ENCODE measurements at places on chromosomes 2 and 18. TPM values are rescaled to one million over a fixed set of nuclear protein-coding genes. Genes with fewer than 3 reads are reported as not detected.

DNA sequence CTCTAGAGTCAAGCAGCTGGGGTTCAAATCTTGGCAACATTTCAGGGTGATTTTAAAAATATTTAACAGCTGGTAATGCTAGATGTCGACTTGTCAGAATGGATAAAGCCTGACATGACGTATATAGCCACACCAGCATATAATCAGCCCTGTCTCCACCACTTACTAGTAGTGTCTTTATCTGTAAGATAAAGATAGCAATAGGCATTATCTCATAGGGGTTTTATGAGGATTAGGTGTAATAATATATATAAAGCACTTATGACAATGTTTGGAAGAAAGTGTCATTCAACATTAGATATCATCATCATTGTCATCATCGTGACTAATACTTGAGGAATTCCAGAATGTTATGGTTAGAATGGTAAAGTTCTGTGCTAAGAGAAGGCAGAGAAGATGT is 369.0 kb upstream of the CWC22 start:
- DNase-seq: no peak

DNA sequence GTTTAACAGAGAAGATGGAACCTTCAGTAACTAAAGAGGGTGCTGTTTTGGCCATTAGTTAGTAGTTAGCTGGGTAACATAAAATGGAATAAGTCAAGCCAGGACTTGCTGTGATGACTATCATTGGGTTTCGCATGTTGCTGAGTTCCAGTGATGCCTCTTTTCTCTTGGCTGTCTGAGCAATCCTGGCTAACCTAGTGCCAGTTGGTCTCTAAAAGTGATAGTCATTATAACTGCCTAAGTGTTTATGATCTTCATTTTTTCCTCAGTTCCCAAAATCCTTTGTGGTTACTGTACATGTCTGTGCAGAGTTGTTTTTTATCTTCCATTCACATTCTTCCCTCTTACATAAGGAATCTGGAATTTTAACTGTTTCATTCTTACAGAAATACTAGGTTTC is 33.4 kb downstream of the WDR43 start:
- DNase-seq: no peak

- no peak for DNase-seq
Measured at GRCh38 chr18:31225668-31226067, 63.0 kb upstream of the DSC1 start.

- DNase-seq: no peak
Measured at GRCh38 chr18:31252522-31252921, 65.4 kb upstream of the DSG1 start.

DNA sequence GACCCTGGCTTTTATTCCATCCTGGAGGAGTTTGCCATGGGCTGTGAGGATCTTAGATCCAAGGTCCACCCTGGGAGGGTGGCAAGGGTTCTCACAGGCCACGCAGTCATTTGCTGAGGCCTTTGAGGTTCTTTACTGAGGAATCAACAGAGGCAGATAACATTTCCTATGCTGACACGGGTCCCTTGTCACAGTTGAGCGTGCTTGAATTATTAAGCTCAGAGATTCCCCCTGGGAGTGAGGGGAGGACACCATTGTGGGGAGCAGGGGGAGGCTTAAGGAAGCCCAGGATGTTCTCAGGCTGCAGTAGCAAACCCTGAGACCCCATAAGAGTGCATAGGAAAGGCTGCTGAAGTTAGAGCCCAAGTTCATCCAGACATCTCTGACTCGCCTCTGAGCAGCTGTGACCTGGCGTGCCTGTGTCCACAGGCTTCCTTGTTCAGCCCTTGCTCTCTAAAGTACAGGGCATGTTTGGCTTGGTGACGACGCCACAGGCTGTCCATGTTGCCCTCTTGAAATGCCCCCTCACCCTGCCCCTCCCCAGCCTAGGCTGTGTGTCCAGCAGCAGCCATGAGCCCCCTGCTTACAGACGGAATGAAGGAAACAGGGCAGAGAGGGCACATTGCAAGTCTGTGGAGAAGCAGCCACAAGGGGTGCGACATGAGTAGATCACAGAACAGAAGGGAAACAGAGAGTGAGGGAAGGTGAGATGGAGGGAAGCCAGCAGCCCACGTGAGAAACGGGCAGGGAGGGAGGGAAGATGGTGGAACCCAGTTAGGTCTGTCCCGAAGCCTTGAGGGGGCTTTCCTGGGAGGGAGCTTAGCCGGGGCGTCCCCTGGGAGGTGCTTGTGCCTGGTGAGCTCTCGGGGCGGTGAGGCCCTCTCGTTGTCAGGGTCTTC is 34.0 kb downstream of the NAPG start:
- DNase-seq: no peak

DNA sequence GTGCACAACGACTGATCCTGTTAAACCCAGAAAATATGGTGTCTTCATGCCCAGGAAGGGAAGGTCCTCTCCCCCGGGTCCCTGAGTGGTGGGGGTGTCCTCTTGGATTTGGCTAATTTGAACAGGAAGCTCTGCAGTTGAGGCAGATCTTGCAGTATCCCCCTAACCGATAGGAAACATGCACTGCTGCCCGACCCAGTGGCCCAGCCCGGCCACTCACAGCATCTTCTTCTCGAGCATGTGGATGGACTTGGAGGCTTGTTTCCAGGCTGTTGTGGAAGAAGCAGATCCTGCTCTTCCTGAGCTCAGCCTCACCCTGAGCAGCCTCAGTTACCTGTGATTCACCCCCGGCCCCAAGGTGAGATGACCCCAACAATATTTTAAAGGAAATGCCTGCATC is 46.4 kb upstream of the ASB1 start:
- no peak for DNase-seq

GRCh38 chr2:173216668-173217067 is 138.0 kb upstream of the CDCA7 start:
- no peak for DNase-seq

GRCh38 chr2:26914659-26915310 is 55.7 kb upstream of the MAPRE3 start:
- DNase-seq: no peak

- DNase-seq: no peak
Measured at GRCh38 chr2:71941726-71942525, 205.7 kb downstream of the CYP26B1 start.

DNA sequence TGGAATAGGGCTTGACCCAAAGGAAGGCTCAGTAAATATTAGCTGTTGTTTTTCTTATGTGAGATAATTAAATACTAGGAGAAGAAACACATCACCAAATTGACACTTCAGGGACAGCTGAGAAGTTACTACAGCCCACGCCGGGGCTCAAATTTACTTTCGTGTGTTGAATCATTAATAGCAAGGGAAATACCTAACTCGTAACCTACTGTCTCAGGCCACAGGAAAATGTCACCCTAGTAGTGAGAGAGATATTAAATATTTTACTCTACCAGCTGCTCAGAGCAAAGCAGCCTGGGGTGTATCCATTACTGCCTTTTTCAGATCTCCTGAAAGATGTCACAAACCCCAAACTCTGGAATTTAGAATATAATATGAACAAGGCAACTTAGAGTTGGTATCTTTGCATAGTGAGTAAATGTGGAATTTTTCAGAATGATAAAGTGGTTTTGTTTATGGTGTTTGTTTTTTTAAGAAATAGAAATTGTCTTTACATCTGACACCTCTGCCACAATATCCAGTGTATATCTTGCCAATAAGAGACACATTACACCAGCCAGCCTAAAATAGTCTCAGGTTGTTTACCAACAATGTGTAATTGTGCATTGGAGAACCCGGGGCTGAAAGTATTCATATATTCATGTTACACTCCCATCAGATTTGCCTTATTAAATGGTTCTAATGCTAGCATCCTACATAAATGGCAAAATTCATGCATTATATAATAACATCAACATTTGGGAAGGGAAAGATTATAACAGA is 48.4 kb downstream of the ATP8B1 start:
- no peak for DNase-seq

DNA sequence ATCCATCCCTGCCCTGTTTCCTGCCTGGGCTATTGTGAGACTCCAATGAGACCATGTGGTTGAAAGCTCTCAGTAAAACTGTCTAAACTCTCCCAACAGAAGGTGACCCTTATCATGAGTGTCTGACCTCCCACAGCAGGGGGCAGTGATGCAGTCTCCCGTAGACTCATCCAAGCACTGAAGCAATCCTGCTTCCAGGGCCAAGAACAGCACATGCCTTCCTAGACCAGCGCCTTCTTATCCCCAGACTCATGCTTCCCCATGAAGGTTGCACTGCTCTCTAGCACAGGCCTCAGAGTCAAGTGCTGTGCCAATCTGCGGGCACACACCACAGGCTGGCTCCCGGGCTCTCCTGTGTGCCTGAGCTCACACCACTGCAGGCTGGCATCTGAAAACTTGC is 112.3 kb downstream of the TNS1 start:
- no peak for DNase-seq

- peak; percentile 42 for DNase-seq
Measured at GRCh38 chr18:7566567-7567473, at the start of gene PTPRM. Gene PTPRM, plus strand, starts transcription at chr18:7567316. Its CDS starts 503 bp downstream, at chr18:7567819.

DNA sequence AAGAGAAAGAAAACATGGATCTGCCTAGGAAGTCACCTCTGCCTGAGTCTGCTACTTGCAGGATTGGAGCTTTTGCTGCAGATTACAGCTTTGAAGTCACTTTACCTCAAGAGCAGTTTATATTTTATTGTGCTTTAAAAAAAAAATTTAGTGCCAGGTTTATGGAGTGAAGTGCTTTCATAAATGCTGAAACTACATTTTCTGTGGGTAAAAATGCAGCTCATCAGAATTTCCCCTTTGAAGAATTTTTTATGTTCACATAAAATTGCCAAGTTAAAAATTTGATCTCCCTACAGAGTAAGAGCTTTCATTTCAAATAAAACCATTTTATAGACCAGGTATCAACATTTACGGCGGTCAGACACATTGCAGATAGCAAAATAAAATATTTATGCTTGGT is 25.2 kb downstream of the BCL2L11 start:
- DNase-seq: no peak

DNA sequence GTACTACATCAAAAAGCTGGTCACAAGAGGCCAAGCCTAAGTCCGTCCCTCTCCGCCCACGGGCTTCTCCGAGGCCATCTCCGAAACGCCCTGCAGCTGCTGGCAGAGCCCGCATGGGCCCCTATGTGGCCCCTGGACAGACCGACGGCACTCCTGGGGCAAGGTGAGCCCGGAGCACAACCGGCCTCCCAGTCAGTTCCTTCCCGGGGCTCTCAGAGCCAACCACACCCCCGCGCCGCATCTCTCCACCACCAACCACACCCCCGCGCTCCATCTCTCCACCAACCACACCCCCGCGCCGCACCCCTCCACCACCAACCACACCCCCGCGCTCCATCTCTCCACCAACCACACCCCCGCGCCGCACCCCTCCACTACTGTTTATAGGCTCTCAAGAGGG is 93.5 kb downstream of the ZNF516 start:
- DNase-seq: no peak

- no peak for DNase-seq
Measured at GRCh38 chr2:193793914-193794313, 1599.2 kb upstream of the TMEFF2 start.

- DNase-seq: no peak
Measured at GRCh38 chr2:228798458-228799207, 472.5 kb downstream of the PID1 start.

DNA sequence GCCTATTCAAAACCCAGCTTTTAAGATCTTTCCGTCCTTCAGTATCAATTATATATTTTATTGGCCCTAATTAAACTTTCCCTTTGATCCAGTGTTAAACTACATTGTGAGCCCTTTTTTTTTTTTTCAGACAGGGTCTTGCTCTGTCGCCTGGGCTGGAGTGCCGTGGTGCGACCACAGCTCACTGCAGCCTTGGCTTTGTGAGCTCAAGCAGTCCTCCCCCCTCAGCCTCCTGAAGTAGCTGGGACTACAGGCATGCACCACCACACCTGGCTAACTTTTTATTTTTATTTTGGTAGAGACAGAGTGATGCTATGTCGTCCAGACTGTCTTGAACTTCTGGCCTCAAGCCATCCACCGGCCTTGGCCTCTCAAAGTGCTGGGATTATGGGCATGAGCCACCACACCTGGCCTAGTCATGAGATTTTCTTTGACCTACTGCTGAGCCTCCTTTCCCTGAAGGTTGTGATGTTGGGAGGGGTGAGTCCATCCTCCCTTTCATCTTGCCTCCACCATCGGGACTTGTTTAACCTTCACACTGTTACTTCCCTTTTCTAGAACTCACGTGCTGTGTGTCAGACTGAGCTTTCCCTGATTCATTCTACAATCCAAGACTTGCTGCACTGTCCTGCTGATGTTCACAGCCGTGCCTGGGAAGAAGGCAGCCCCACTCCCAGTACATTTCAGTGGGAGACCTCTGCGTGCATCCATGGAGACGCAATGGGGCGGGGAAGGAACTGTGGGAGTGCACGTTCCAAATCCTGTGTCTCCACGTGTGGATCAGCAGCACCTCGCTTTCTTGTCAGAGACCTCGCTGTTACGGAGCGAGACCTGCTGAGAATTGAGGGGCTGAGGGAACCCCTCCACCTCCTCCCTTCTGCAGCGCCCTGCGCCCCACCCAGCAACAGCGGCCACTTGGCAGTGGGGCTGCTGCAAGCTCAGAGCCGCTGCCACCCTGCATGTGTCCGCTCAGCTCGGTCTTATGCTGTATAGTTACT is 10.8 kb downstream of the OXER1 start:
- no peak for DNase-seq

DNA sequence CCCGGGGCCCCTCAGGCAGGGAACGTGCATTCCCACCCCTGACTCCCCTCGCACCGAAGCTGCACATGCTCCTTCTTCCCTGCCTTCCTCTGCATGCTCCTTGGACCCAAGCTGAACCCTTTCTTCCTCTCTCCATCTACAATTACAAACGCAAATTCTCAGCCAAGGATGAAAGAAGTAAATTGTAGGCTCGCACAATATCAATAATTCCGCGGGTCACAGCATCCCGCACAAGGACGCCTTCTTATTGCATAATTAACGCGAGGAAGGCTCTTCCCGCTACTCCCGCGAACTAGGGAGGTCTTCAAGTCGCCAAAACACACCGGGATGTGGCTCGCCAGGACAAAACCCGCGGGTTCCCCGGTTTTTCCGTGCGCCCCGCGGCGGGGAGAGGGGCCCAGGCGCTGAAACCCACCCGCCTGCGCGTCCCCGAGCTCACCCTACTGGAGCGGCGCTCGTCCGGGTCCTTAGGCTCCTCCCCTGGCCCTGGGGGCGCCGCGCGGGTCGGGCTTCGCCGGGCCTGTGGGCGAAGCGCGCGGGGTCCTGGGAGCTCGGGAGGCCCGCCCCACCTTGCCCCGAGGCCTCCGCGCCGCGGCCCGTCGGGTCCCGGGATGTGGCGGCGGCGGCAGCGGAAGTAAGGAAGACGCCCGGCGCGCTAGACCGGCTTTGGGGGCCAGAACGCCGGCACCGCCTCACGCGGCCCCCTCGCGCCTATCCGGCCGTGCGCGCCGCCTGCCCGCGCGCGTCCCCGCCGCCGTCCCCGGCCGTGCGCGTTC is at the start of gene CHST10:
CHST10 (minus strand) TSS at position 734 of the 776 bp plus-strand sequence. CDS start 10,993 bp downstream, outside the sequence.
- DNase-seq: no peak

The VPS4B gene
- total RNA-seq: 43.5 TPM

The HOXD4 gene
- not detected for total RNA-seq

The RAPGEF4 gene
- 1.7 TPM for total RNA-seq

The KCMF1 gene
- 61.6 TPM for total RNA-seq

The STEAP3 gene
- total RNA-seq: 17.7 TPM

The ANKRD62 gene
- not detected for total RNA-seq

The GRP gene
- total RNA-seq: not detected

The SIX3 gene
- total RNA-seq: not detected

The UCN gene
- total RNA-seq: 0.53 TPM

The STRADB gene
- 54.0 TPM for total RNA-seq
